SK-MEL-5 (cell line): ENCODE measurements at places on chromosomes 6 and 20. TPM values are rescaled to one million over a fixed set of nuclear protein-coding genes. Genes with fewer than 3 reads are reported as not detected.

DNA sequence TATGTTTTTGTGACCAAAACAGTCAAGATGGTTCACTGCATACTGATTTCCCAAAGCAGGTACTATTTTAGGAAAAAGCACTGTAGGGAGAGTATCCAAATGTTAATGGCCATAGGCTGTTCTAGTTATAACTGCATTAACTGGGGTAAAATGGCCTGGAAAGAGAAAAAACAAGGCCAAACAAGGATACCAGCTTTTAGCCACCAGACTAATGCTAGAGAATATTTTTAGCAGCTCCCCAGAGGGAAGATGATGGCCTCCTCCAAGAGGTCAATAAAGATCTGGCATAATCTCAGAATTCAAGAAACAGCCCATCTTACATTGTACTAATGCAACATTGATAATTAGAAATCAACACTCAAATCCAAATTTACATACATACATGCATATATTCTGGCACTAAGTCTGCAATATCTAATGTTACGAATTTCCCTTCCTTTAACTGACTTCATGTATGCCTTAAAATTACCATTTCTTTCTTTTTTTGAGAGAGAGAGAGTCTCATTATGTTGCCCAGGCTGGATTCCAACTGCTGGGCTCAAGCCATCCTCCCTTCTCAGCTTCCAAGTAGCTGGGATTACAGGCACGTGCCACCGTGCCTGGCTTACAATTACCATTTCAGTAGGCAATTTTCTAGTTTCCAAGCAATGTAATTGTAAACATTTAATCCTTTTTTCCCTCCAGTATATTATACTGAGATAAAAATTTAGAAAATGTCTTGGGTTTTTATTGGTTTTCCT lies 9.3 kb downstream of the COX7A2 start:
- no peak for DNase-seq

- DNase-seq: peak; percentile 4
These were observed 5.6 kb downstream of the TAGAP start for GRCh38 chr6:159038914-159039884.

DNA sequence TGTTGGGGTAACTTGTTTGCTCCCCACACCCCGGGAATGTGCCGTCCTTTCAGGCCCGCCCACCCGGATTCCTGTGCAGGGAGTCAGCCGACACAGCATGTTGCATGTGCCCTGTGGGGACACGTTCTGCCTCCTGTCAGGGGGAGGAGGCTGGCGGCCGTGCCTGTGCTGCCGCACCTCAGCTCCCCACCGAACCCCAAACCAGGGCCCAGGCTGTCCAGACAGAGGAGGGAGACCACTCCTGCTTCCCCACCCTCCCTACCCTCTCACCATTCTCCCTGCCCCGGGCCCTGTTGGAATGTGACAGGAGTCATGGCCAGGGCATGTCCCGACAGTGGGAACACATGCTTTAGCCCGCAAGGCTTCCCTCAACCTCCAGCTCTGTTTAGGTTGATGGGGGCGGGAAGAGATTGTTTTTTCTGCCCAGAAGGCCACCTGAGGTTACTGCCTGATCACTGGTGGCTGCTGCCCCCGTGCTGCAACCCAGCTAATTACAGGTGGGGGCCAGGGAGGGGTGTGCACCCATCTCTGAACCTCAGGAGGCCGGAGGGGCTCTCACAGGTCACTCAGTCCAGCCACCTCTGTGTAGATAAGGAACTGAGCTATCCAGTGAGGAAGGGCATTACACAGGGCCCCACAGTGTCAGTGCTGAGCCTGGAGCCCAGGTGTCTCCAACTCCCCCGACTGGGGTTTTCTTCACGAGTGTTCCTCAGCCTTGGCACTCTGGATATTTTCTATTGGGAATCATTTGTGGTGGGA lies 13.6 kb downstream of the LRRC73 start:
- DNase-seq: peak; percentile 31

DNA sequence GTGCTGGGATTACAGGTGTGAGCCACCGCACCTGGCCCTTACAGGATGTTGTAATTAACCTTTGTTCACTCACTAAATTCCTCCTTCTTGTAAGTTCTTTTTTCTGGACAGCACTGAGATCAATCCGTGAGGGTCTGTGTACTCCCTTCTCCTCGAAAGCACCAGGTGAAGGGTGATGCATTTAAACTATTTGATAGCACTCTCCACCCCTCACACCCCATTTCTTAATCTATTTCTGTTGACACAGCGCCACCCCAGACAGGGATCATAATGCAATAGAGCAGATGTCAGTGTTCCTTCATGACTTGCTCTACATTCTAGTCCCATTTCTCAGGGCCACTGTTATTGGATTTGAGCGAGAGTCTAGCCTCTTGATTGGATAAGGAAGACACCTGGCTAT lies 46.3 kb downstream of the PPP1R14C start:
- peak; percentile 22 for DNase-seq

SLC13A3 gene
- total RNA-seq: 4.1 and 5.2 TPM in 2 replicates

DNA sequence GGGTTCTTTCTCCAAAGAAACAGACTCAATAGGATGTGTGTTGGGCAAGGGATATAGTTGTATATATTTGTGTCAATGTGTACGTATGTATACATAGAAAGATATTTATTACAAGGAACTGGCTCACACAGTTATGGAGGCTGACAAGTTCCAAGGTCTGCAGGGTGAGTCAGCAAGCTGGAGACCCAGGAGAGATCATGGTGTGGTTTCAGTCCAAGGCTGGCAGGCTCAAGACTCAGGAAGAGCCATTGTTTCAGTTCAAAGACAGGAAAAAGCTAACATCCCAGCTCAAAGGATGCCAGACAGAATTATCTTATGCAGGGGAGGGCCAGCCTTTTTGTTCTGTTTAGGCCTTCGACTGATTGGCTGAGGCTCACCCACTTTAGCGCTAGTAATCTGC lies 89.9 kb upstream of the RALGAPA2 start:
- DNase-seq: no peak
